ENCODE measurements at places on chromosomes 7 and 10.

- no peak for DNase-seq
Observed at GRCh38 chr7:30921540-30922401, 10.1 kb downstream of the AQP1 start.

GRCh38 chr7:48295296-48295971 is 124.2 kb downstream of the ABCA13 start:
- no peak for DNase-seq

- no peak for DNase-seq
Observed at GRCh38 chr10:126012485-126012884, 116.1 kb downstream of the FANK1 start.

- DNase-seq, result no peak
Observed at GRCh38 chr7:129347330-129347729, 86.9 kb upstream of the STRIP2 start.

Measured in stimulated activated CD4-positive, alpha-beta T cell treated with anti-CD3 and anti-CD28 coated beads, TNF-alpha, amount 100 ng/mL, for 24 hours (primary cell).